ENCODE measurements at places on chromosomes 5 and 9. TPM values are rescaled to one million over a fixed set of nuclear protein-coding genes. Genes with fewer than 3 reads are reported as not detected.
A peak's percentile ranks its signal among the peaks of the same experiment; 100 is the strongest.

DNA sequence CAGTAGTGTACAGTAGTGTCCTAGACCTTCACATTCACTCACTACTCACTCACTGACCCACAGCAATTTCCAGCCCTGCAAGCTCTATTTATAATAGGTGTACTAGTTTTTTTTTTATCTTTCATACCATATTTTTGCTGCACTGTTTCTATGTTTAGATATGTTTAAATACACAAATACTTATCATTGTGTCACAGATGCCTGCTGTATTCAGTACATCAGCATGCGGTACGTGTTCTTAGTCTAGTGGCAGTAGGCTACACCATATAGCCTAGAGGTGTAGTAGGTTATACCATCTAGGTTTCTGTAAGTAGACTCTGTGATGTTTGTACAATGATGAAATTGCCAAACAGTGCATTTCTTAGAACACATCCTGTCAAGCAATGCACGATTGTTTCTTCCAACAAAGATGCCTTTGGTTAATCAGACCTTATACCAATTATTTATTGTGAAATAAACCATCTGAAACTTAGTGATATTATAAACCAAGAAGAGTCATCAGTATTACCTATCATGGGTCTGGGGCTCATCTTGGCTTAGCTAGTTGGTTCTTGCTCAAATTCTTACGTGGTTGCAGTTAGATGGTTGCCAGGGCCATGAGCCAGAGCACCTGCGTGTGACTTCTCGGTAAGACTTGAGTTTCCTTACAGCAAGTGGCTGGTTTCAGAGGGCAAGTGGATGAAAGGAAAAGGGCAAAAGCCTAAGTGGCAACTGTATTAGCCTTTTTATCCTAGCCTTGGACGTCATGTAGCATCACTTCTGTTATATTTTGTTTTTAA lies 41.1 kb downstream of the ERBIN start:
- no peaks in the 10 kb centered on the region for H3K27me3 ChIP-seq
- no peak for DNase-seq
- peaks cover 2% of the 10 kb centered on the region for H3K4me1 ChIP-seq
- no peak overlapping the region for H3K27ac ChIP-seq
- no peak overlapping the region for H3K4me3 ChIP-seq
- no peaks in the 10 kb centered on the region for H3K36me3 ChIP-seq

DNA sequence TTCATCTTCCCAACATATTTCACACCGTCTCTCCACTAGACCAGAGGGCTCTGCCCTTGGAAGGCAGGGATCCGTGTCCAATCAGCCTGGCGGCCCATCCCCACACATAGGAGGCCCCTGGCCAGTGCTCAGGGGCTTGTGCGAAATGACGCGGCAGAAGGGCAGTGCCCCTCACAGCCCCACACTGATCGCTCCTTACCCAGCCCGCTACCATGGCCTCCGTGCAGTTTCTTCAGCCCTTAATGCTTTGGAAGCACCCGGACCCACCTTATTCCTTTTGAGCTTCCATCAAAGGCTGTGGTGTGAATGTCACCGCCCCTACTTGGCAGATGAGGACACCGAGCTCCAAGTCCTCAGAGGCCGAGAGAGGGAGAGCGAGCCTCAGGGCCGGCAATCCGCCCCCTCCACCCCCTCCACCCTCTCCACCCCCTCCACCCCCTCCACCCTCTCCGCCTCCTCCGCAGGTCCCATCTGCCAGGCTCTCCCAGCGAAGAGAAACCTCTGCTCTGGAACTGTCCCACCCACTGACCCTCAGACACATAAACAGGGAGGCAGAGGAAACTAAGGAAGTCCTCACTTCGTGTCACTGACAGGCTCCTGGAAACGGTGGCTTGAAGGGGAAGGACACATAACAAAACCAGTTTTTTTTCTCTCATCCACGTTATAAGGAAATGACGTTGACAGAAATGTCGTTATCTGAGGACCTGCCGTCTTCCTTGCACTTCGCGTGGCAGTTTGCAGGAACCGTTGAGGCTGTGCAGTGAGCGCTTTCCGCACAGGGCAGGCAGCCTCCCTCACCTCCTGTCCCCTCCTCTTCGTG lies 13.9 kb downstream of the QSOX2 start:
- H3K27me3 ChIP-seq = no peaks in the 10 kb centered on the region
- H3K36me3 ChIP-seq = peaks cover 22% of the 10 kb centered on the region
- no peak overlapping the region for H3K4me3 ChIP-seq

- no peak for DNase-seq
- H3K27ac ChIP-seq = no peak overlapping the region
- H3K4me1 ChIP-seq = no peaks in the 10 kb centered on the region
- no peaks in the 10 kb centered on the region for H3K27me3 ChIP-seq
Measured at GRCh38 chr5:18702821-18703220, 1068.6 kb downstream of the TAF11L14 start.

GRCh38 chr9:110106661-110107060 lies 101.3 kb downstream of the C9orf152 start:
- no peak overlapping the region for H3K27ac ChIP-seq
- no peaks in the 10 kb centered on the region for H3K36me3 ChIP-seq
- no peaks in the 10 kb centered on the region for H3K27me3 ChIP-seq
- no peak for DNase-seq
- peaks cover 3% of the 10 kb centered on the region for H3K4me1 ChIP-seq

GRCh38 chr5:126866851-126867636 lies 90.1 kb downstream of the LMNB1 start:
- no peaks in the 10 kb centered on the region for H3K36me3 ChIP-seq
- peaks cover 2% of the 10 kb centered on the region for H3K27me3 ChIP-seq
- H3K27ac ChIP-seq = no peak overlapping the region
- H3K4me1 ChIP-seq = no peaks in the 10 kb centered on the region

DNA sequence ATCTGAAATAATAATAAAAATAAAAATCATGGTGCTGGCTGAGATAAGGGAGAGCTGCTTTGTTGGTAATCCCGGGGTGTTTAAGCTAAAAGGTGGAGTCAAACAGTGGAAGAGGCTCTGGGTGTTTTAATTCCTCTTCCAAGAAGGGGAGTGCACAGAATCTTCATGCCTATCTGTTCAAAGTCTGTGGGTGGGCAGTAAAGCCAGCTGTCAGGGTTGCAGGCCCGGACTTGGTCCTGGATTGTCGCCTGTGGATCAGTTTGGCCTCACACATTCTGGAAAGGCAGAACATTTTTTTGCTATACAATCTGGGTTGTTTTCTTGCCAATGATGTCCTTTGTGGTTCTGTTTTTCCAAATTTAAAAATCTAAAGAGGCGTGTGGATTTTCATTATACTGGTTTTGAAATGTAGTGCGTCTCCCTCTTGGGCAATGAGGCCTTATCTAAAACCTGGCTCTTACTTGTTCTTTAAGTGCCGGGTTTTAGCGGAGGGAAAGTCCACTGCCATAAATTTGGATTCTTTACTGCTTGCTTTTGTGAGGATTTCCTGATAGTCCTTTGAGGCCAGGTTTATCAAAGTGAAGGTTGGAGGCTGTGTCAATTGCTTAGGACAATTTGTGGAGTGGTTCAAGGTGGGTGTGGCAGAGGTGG lies 5.8 kb downstream of the ANKDD1B start:
- peak overlapping the region; percentile 27 for H3K27ac ChIP-seq
- no peak overlapping the region for H3K4me3 ChIP-seq
- no peaks in the 10 kb centered on the region for H3K36me3 ChIP-seq
- DNase-seq = peak; percentile 66

DNA sequence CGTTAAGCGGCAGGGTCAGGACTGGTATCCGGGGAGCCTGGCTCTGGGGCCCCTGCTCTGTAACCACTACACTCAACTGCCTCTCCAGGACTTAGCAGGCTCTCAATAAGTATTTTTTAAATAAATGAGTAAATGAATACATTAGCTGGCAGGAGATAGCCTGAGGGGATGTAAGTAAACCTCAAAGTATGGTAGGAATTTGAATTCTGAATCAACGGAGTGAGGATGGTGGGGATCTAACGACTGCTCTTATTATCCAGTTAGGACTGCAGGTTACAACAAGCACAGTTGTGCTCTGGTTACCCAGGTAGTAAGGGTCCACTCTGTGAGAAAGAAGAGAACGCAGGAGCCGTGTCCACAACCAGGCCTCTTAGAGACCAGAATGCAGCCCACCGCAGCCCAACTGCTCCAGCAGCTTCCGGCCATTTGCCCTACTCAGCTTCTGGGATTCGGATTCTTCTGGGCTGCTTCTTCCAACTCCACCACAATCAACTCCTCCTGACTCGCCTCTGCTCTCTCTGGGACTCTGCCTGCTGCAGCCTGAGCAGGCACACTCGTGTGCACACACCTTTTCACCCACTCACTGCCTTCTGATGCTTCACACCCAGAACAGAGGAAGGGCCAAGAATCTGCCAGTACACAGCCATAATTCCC lies 52.6 kb downstream of the MED27 start:
- no peak for DNase-seq
- H3K36me3 ChIP-seq = no peaks in the 10 kb centered on the region
- no peaks in the 10 kb centered on the region for H3K27me3 ChIP-seq
- H3K4me3 ChIP-seq = no peak overlapping the region
- no peaks in the 10 kb centered on the region for H3K4me1 ChIP-seq
- H3K27ac ChIP-seq = no peak overlapping the region

DNA sequence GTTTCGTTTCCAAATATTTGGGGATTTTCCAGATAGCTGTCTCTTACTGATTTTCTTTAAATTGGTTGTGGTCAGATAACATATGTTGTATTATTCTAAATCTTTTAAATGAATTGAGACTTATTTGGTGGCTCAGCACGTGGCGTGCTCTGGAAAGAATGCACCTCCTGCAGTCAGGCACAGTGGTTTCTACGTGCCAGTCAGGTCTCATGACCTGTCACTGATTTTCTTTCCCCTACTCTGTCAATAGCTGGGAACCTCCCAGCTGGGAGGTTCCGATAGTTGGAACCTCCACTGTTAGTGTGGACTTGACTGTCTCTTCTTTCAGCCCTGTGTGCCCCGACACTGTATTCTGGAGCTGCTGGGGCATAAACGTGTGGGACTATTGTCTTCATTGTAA lies 27.6 kb downstream of the TRIP13 start:
- no peaks in the 10 kb centered on the region for H3K27me3 ChIP-seq
- H3K4me3 ChIP-seq = no peak overlapping the region
- no peak for DNase-seq
- H3K4me1 ChIP-seq = no peaks in the 10 kb centered on the region
- peaks cover 12% of the 10 kb centered on the region for H3K36me3 ChIP-seq
- H3K27ac ChIP-seq = no peak overlapping the region

DNA sequence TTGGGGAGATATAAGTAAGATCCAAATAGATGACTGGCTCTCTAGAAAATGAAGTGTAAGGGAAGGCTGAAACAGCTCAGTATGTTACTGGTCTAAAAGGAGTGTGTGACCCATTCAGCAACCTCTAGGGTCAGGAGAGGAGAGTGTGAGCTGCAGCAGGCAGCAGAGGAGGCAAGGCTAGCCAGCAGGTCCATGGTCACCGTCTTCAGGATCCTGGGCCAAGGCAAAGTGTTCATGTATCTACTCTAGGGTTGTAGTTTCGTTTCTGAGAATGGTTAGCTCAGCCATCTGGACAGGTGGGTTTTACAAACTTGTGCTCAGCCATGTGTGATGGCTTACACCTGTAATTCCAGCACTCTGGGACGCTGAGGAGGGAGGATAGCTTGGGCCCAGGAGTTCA lies 13.7 kb downstream of the MYO10 start:
- no peak overlapping the region for H3K4me3 ChIP-seq
- no peaks in the 10 kb centered on the region for H3K36me3 ChIP-seq
- H3K27me3 ChIP-seq = no peaks in the 10 kb centered on the region
- no peak for DNase-seq
- H3K27ac ChIP-seq = no peak overlapping the region

The NDOR1 gene
- 12.1 TPM for polyA plus RNA-seq

The KCNV2 gene
- 0.09 TPM for polyA plus RNA-seq

The FGF10 gene
- polyA plus RNA-seq = 5.7 TPM

The IL13 gene
- 0.07 TPM for polyA plus RNA-seq
